ENCODE measurements at places on chromosomes 6 and 20. TPM values are rescaled to one million over a fixed set of nuclear protein-coding genes. Genes with fewer than 3 reads are reported as not detected.

- no peak for DNase-seq
Observed at GRCh38 chr6:30902709-30903108, 5.3 kb upstream of the GTF2H4 start.

DNA sequence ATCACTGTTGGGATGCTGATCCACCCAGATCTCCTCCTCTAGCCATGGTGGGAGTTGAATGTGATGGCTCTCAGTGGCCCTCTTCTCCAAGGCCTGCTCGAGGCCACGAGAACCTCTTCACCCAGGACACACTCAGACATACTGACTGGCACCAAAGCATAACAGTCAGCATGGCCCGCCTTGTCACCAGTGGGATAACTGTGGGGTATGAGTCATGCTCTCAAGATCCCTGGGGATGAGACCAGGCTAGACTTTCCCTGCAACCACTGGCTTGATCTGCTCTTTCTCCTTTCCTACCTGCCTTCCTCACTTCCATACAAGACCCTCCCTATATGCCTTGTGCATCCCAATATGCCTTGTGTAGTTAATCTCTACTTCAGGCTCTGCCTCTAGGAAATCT is 66.8 kb downstream of the RIN2 start:
- DNase-seq, result no peak

The NMBR gene
- not detected for total RNA-seq

- DNase-seq, result no peak
Observed at GRCh38 chr6:164720-165119, 127.6 kb upstream of the DUSP22 start.

The F13A1 gene
- 494 TPM for total RNA-seq

GRCh38 chr6:143253586-143253985 is 192.9 kb downstream of the AIG1 start:
- DNase-seq, result no peak

DNA sequence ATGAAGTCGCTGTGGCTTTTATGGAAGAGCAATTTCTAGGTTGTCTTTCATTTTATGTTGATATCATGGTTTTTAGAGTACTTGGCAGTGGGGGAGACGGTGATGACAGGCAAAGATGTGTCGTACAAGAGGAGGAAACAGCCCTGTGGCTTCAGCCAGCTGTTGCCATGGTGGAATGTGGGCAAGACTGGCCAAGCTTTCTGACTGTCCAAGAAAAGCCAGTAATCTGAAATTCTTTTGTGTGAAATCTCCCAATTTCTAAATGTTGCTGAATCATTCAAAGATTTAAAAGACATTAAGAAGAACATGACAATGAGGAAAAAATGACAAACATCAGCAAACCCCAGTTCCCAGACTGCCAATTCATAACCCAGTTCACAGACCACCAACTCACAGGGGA is 23.1 kb downstream of the PFDN4 start:
- DNase-seq, result no peak

DNA sequence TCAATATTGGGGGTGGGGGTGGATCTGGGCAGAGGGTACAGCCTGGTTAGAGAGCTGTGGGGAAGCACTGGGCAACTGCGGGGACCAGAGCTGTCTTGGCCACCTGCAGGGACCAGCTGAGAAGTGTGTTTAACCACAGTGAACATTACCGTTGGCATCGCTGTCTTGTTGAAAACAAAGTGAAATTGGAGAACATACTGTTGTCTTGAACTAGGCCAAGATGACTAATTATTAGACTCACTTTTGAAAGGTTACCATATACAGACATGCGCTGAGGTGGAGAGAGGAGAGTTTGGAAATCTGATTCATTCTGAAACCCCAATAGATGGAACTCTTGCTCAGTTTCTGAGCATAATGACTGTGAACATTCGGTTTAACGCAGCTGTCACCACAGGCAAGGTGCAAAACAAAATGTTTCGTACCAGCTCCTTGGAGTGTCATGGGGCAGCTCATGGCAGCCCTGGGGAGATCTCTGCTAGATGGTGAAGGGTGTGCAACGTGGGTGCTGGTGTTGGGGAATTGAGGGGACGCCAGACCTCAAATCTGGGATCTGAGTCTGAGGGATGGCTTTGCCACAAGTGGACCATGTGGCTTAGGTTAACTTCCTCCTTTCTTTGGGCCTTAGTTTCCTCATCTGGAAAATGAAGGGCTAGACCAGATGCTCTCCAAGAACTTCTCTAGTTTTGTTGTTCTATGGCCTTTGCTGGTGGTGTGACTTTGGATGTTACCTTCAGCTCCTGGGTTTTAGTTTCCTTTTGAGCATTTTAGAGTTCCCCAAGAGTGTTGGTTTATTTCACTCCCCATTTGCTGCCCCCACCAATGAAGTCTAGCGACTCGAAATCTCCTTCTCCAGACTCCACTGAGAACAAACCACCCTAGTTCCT is 24.6 kb upstream of the GTSF1L start:
- no peak for DNase-seq

GRCh38 chr6:5905431-5906339 is 101.0 kb downstream of the NRN1 start:
- DNase-seq, result peak; percentile 96

The TINAG gene
- total RNA-seq, result not detected

The EFHC1 gene
- total RNA-seq, result 13.5 TPM

The GHRH gene
- not detected for total RNA-seq

- no peak for DNase-seq
Observed at GRCh38 chr6:148516217-148516616, 173.6 kb downstream of the SASH1 start.

DNA sequence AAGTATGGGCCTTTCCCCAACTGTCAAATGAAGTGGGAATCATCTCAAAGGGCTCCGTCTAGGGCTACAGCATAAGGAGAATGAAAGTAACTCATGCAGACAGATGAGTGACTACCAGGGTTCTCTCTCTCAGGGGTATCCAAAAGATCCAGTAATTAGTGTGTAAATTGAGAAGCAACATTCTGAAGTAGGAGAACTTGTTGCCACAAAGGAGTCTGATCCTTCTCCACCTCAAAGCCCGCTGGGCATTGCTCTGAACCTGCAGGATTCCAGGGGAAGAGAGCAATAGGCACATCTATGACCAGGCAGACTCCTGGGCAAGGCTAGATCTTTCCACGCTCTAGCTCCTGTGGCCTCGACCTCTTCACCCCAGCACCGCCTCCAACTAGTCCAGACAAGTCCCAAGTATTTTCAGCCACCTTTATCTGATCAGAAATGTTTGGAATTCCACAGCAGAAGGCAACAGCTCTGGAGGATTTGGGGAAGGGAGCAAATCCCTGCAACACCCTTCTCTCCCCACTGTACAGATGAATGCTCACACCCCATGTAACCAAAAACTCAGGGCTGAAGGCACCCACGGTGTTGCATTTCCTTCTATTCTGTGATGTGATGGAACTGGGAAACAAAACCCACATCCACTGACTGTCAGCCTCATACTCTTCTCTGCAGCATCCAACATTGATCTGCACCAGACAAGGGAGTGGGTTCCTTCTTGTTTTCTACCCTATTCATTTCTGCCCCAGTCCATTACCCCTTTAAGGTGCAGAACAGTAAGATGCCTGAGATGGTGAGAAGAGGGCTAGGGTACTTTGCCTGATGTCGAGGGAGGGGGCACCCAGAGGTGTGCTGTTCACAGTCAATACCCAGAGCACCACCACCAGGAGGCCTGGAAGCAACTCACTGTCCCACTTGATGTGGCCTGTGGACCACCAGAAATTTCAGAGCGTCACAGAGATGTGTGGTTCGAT is 41.0 kb downstream of the COX4I2 start:
- DNase-seq, result peak; percentile 49

- no peak for DNase-seq
Observed at GRCh38 chr6:1893470-1894130, 283.9 kb downstream of the FOXC1 start.

DNA sequence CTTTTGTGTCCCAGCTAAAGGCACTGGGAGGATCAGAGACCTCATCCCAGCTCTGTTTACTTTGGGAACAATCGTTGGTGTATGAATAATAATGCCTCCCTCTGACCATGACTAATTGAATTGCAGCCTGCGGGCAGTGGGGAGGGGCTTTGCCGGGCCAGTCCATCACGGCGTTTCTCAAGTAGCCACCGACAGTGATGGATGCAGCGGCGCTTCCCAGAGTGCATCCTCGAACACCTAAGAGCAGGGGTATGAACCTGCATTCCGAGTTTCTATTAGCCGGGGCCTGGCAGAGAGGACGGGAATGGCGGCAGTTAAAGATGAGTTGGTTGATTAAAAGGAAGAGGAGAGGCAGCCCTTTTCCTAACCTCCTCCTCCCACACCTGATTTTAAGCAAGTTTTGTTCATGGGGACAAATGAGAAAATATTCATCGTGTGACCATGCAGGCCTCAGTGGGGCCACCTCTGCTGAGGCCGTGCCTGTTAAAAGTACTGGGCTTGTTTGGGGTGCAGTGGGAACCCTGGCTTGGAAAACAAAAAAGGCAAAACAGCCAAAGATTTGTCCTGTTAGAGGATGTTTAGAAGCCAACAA is 154.1 kb downstream of the FOXA2 start:
- no peak for DNase-seq

- DNase-seq, result peak; percentile 94
Observed at GRCh38 chr6:30102970-30103871, 9.7 kb downstream of the TRIM31 start.

The TCF15 gene
- 2.2 TPM for total RNA-seq

DNA sequence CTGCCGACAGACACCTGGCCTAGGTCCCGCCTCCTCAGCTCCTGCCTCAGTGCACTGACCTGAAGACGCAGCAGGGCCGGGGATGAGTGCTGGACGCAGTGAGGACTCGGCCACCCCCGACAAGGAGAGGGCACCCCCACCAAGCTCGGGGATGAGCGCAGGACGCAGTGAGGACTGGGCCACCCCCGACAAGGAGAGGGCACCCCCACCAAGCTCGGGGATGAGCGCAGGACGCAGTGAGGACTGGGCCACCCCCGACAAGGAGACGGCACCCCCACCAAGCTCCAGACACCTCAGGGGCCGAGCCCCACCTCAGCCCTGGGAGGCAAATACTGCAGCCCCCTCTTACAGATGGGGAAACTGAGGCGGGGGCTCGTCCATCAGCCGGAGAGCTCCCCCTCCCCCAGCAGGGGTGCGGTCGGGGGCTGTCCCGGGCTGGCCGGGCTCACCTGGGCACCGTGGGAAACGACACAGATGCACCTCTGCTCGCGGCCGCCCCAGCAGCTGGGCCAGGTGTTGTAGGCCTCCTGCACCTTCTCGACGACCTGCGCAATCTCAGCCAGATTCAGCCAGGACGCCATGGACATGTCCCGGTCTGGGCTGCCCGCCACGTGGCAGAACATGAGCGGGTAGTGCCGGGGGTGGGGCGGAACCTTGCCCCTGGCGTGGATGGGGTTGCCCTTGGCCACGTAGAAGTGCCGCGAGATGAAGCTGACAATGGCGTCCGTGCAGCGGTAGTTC is 7.5 kb downstream of the HELZ2 start:
- DNase-seq, result no peak

The SMPDL3A gene
- total RNA-seq, result 7.0 TPM

GRCh38 chr6:52557389-52558265 is 19.2 kb downstream of the TRAM2 start:
- DNase-seq, result no peak

The ZC2HC1B gene
- not detected for total RNA-seq

- DNase-seq, result peak; percentile 68
Observed at GRCh38 chr20:64103871-64104666, 3.3 kb downstream of the NPBWR2 start.

The SLC17A3 gene
- not detected for total RNA-seq

GRCh38 chr6:37473364-37474095 is 26.2 kb downstream of the CCDC167 start:
- DNase-seq, result no peak

DNA sequence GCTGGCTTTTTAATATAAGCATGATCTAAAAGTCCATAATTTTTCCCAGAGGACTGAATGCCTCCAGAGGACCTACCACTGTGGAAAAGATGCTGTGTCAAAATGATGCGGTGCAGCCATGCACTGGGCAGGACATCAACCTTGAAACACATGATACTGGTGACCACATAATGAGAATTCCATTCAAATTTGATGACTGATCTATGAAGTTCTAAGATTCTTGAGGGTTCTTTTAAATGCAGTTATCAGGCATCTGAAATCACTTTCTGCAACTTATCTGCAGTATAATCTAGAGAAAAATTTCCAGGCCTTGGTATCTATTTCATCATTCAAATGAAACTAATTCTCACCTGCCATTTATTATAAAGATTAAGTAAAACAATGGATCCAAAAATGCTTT is 15.0 kb upstream of the MARCKS start:
- no peak for DNase-seq

GRCh38 chr6:89828988-89829471 is 650 bp upstream of the CASP8AP2 start:
- DNase-seq, result no peak

DNA sequence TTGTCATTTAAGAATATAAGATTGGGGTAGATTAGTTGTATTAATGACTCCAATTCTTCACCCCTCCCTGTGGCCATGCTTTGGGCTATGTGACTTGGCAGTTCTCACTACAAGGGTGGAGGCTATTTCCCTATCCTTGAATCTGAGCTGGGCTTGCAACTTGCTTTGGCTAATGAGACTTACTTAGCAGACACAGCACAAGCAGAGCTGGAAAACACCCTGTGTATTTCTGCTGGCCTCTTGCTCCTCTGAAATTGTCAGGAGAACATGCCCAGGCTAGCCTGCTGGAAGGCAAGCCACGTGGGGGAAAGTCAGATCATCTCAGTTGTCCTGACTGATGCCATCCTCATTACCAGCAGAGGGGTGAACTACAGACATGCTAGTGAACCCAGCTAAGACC is 126.5 kb upstream of the HDGFL1 start:
- no peak for DNase-seq

The CD40 gene
- total RNA-seq, result 11.3 TPM

DNA sequence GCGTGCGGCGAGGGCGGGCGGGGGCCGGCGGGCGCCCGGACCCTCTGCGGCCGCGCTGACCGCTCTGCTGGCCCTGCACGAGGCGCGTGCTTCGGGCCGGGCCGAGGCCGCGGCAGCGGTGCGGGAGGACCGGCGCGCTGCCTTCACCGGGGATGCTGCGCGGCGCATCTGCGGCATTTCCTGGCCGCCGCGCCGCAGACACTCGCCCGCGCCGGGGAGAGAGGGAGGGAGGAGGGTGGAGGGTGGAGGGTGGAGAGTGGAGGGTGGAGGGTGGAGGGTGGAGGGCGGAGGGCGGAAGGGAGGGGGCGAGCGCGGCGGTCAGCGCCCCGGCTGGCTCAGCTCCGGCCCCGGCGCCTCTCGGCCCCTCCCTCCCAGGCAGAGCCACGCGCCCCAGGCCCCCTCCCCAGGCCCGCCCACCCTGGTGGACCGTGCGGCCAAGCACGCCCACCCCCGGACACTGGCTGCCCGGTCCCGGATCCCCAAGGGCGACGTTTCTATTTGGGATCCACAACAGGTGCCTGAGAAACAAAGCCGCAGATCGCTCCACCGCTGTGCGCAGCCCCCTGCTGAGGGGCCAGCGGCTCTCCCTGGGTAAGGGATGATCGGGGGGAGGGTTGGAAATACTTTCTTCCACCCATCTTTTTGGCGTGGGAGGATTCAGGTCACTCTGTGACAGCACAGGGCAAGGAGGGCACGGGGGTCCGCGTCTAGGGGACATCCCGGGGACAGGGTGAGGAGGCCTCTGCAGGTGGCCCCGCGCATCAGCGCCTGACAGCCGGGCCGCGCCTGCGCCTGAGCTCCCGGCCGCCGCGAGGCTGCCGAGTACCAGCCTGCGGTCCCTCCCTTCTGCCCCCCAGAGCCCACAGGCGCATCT is 111.2 kb upstream of the BEND6 start:
- peak; percentile 90 for DNase-seq

GRCh38 chr6:14983599-14984518 is 262.0 kb upstream of the JARID2 start:
- no peak for DNase-seq
